GM18507 (cell line): ENCODE measurements at places on chromosomes 13 and 19.

GRCh38 chr13:27374126-27374613, 50.2 kb upstream of the GTF3A start:
- no peak for DNase-seq

DNA sequence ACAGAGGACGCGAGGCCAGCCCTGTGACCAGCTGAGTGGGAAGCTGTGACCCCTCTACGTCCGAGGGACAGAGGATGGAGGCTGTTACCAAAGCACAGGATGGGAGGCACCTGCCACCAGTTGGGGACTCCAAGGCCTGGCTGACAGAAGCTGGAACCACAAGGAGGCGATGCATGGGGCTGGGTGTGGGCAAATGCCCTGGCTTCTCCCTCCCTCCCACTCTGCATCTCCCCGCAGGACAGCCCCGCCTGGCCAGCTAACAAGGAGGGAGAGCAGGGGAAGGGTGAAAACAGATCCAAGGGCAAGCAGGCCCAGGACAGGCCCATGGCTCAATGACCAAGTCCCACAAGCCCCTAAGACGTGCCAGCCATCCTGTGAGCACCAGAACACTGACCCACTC, 28.6 kb downstream of the AKT2 start:
- DNase-seq, result no peak

DNA sequence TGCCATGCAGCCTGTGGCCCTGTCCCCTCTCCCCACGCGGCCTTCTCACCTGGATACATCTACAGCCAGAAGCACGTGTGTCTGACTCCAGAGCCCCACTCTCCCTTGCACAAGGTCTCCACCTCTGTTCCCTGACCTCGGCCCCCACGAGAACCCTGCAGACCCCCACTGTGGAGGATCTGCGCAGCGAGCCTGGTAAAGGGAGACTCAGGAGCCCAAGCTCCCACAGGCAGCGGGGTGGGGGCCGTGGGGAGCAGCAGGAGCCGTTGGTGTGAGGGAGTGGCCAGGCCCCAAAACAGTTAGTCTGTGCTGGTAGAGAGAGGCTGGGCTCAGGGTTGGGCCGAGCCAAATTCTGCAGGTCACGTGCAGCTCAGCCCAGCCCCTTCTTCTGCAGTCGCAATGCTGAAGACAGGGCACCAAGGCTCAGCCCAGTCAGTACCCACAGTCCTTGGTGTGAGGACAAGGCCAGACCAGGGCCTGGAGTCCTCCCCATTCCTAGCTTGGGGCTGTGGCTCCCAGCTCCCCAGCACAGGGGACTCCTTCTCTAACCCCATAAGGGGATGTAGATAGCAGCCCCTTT, 28.7 kb upstream of the SLC7A10 start:
- no peak for DNase-seq

GRCh38 chr13:48258002-48258401, 25.0 kb downstream of the ITM2B start:
- no peak for DNase-seq

- no peak for DNase-seq
Observed at GRCh38 chr19:2807379-2808128, 12.1 kb upstream of the ZNF554 start.

GRCh38 chr19:20164456-20164855, 2.6 kb upstream of the ZNF486 start:
- DNase-seq, result no peak
